Thyroid gland (tissue), 4 donors: ENCODE measurements at places on chromosomes 7 and 10. TPM values are rescaled to one million over a fixed set of nuclear protein-coding genes. Genes with fewer than 3 reads are reported as not detected.
A peak's percentile ranks its signal among the peaks of the same experiment; 100 is the strongest.

- H3K27ac ChIP-seq, result peak overlapping the region; percentile 92
- peak overlapping the region; percentile 10 for H3K4me3 ChIP-seq
- peaks cover 19% of the 10 kb centered on the region for H3K4me1 ChIP-seq
- H3K36me3 ChIP-seq, result no peaks in the 10 kb centered on the region
- no peaks in the 10 kb centered on the region for H3K27me3 ChIP-seq
Observed at GRCh38 chr10:125161707-125162119, 1.4 kb upstream of the CTBP2 start.

DNA sequence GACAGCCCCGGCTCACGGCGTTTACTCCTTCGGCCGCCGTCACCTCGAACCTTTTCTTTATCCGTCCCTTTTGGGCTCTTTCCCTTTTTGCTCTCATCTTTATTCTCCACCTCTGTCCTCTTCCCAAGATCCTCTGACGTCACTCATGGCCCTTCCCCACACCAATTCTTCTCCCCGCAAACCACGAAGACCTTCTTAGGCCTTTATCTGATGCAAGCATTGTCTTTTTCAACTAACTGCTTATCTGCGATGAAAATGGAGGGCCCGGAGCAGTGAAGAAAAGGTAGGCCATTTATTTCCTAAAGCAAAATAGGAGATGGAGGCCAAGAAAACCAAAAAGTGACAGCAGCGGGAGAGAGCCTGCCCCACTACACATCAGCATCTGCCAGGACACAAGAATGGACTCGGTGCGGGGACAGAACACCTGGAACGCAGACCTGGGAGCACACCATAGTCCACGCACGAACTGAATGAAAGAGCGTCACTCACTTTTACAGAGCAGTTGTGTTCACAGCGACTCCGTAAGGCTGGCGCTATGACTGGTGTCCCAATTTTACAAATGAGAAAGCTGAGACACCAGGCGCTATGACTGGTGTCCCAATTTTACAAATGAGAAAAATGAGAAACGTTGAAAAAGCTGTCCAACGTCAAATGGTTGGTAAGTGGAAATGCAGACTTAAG lies 45.3 kb downstream of the ZNF777 start:
- no peak overlapping the region for H3K4me3 ChIP-seq
- no peak overlapping the region for H3K27ac ChIP-seq

GRCh38 chr7:100189061-100189460 lies 11.3 kb downstream of the STAG3 start:
- H3K27me3 ChIP-seq, result no peaks in the 10 kb centered on the region
- DNase-seq, result no peak
- H3K4me3 ChIP-seq, result no peak overlapping the region
- H3K36me3 ChIP-seq, result no peaks in the 10 kb centered on the region

DNA sequence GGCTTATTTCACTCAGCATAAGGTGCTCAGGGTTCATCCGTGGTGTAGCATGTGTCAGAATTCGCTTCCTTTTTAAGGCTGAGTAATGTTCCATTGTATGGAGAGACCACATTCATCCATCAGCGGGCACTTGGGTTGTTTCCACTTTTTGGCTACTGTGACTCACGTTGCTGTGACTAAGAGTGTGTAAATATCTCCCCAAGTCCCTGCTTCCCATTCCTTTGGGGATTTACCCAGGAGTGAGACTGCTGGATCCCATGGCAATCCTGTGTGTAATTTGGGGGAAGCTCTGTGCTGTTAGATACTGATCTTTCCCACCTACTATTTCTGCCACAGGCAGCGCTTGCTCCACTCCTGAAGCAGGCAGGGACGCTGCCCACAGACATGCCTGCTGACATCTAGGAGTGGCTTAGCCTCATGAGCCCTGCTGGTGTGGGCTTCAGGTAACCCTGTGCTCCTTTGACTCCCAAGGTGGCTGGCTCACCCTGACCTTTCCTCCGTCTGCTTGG lies 346.0 kb downstream of the FRMD4A start:
- H3K27me3 ChIP-seq, result no peaks in the 10 kb centered on the region
- no peak for DNase-seq
- H3K4me1 ChIP-seq, result no peaks in the 10 kb centered on the region
- no peak overlapping the region for H3K27ac ChIP-seq
- H3K4me3 ChIP-seq, result no peak overlapping the region

The CALHM3 gene
- total RNA-seq, result not detected

The GIMAP8 gene
- total RNA-seq, result 34.5 TPM
